ENCODE measurements at places on chromosomes 7 and 10.

DNA sequence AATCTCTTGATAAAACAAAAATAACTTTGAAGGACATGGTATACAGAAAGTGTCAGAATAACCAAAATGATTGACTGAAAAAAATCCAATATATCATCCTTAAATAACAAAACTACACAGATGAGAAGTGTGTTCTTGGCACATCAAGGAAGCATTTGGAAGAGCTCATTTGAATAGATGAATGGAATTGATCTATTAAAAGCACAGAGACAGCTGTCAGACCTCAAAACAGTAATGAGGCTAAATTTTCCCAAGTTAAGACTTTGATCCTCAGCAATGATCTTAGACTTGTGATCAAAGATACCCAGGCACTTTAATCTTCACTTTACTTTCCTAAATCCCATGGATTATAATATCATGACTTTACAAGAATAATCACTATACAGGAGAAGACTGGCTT lies 395.4 kb upstream of the NFE2L3 start:
- DNase-seq = no peak

GRCh38 chr7:151508991-151509390 lies 10.7 kb downstream of the RHEB start:
- DNase-seq = no peak

DNA sequence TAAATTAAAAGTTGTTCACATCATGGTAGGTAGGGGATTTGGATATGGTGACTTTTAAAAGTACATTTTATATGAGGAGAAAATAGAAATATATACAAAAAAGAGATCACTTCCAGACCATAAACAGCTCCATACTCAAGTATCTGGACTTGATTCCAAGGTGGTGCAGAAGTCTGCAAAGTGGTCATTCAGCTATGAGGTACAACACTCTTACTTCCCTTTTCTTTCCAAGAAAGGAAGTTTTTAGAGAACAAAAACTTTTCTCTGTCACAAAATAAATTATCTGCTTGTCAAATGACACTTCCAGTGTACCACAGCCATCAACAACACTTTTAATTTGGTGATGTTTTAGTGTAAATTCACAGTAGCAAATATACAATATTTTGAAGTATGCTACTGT lies 1013.5 kb downstream of the GATA3 start:
- no peak for DNase-seq

- DNase-seq = no peak
Observed at GRCh38 chr7:26705567-26705966, 158.8 kb downstream of the SKAP2 start.

DNA sequence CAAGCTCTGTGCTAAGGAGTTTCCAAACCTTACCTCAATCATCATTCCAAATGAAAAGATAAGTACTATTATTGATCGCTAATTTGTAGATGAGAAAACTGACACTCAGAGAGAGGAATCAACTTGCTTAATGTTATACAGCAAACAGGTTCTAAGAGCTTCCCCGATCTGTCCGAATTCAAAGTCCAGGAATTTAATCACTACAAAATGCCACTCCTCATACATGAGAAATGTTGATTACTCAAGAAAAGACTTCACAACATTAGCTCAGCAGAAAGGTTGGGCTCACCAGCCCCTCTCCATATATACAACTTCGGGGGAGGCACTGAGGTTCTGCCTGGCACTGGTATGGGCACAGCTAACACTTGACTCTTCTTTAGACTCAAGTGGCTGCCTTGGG lies 80.7 kb downstream of the SLC16A9 start:
- no peak for DNase-seq

GRCh38 chr10:64626924-64627323 lies 1105.7 kb downstream of the REEP3 start:
- DNase-seq = no peak

DNA sequence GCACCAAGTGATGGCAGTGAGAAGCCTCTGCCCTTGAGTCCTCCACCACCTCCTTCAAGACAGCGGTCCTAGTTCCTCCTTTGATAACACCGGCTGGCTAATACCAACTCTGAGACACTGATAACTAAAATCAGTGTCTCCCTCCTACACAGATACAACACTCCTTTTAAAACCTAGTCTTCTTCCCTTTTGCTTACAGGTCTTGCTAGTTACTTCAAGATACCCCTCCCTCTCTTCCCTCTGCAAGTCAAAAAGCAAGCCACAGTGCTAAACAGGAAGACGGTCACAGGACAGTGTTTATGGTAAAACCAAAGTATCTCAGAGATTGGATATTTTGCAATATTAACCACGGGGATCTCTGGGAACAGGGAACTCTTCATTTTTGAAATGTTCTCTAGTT lies 4.6 kb downstream of the AKR1B1 start:
- no peak for DNase-seq

DNA sequence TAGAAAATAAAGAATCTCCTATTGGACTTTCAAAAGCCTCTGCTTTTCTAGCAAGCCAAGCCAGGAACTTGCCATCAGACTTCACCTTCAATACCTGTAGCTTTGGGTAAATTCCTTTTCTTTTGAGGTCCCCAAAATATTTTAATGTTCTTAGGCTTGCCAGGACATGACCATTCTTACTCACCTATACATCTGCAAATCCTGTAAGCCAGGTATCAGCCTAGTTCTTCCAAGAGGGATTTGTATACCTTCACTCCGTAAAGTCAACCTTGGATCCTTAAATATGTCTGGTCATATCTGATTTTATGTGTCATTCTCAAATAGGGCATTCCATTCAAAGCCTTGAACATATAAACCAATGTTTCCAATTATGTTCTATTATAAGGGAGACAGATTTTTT lies 210.6 kb upstream of the CELF2 start:
- no peak for DNase-seq

DNA sequence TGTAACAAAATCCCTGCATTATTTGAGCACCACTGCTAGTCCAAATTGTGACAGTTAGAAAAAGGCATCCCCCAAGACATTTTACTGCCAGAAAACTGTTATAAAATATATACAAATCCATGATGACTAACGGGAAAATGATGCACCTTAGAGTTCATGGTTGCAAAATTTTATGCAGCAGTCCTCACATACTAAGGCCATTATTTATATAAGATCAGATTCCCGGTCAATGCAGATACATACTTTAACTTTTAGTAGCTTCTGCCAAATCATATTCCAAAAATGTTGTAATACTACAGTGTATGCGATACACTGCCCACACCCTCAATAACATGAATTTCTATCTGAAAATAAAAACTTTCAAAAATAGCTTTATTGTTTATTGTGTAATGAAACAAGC lies 239.9 kb upstream of the ZNF32 start:
- no peak for DNase-seq

DNA sequence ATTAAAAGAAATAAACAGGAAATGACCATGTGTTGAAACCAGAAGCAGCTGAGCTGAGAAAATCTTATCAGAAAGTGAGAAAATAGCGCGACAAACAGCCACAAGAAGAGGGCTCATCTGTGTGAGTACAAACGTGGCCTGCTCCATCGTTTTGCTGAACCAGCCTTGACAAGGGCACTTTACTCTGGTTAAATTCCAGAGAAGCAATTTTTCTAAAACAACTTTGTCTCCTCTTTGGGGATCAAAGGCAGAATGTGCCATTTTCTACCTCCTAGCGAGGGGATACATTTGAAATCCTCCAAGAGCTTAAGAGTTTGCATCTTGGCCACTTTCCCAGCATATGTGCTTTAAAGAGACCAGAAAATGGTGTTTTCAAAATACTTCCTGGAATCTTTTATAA lies 51.3 kb upstream of the VIPR2 start:
- no peak for DNase-seq

GRCh38 chr7:26992670-26993069 lies 103.1 kb downstream of the HOXA1 start:
- DNase-seq = no peak

DNA sequence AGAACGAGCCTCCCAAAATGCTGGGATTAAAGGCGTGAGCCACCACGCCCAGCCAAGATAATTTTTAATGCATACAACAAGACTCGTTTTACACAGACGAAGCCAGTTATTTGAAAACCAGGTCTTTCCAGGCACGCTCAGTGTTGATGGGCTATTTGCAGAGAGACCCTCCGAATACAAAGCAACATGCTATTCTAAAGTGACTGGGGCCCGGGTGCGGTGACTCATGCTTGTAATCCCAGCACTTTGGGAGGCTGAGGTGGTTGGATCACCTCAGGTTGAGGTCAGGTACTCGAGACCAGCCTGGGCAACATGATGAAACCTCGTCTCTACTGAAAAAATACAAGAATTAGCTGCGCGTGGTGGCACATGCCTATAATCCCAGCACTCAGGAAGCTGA lies 795 bp upstream of the AZGP1 start:
- DNase-seq = no peak

GRCh38 chr10:128035557-128035973 lies 90.7 kb downstream of the MKI67 start:
- peak; percentile 85 for DNase-seq

GRCh38 chr10:72539137-72539536 lies 86.7 kb downstream of the MICU1 start:
- DNase-seq = no peak

DNA sequence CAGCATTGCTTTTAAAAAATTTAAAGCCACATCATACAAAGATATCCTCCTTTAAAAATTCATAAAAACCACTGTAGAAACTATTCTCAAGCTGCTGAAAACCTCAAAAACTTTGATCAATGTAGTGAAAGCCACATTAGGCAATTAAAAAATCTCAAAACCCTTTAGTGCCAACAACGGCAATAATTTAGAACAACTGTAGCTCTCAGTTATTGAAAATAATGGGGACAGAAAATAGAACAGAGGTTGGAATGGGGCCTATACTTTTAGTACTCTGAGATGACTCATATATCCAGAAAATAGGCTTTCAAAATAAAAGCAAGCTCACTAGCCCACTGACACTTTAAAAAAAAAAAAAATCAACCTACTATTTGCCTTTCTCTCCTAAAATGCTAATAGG lies 87.5 kb downstream of the GSAP start:
- no peak for DNase-seq

- DNase-seq = no peak
Observed at GRCh38 chr7:133510326-133511055, 257.6 kb downstream of the EXOC4 start.

- DNase-seq = no peak
Observed at GRCh38 chr10:29993319-29993915, 66.0 kb downstream of the JCAD start.

- DNase-seq = no peak
Observed at GRCh38 chr7:76364198-76364584, 5.4 kb upstream of the YWHAG start.

DNA sequence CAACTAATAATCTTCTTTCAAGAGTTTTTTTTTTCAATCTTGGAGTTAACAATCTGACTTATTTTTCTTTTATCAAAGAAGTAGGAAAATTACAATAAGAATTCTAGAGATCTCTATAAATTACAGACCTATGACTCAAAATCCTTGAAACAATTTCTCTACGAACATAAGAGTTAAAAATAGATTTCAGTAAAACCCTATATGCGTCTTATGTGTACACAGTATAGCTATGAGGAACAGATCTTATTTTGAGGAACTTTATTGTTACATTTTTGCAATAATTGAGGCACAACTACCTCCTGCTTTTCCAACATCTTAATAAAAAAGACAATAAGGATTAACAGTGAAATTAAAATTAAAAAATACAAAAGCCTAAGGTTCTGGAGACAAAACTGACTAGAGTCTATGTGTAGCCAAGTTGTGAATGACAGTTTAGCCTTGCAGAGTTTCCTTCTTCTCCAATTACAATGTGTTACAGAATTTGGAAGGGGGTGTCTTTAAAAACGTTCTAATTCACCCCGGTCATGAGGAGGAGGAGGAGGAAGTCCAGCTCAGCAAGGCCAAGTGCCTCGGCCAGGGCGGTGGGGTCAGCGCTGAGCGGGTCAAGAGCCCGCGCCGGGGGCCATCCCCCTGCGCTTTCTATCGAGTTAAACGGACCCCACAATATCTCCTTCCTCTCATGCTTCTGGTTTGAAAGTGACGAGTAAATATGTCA lies 40.5 kb downstream of the AMZ1 start:
- no peak for DNase-seq

GRCh38 chr10:69685426-69685801 lies 55.4 kb downstream of the FAM241B start:
- no peak for DNase-seq

DNA sequence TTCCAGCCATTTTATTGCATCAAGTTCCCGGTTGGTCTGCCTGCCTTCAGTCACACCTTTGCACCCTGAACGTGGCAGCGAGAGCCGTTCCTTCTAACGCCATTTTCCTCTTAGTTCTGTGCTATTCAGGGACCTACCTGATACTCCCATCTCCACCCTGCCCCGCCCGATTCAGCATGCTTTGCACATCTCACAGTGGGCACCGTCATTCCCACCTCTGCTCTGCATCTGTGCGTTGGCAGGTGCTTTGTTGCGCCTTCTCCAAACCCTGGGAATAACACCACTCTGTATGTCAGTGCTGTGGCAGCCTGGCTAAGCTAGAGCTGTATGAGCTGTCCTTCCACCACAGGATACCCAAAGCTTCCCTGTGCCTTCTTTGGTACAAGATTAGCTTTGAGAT lies 96.8 kb downstream of the ACTR3B start:
- DNase-seq = no peak

- DNase-seq = no peak
Observed at GRCh38 chr7:128264477-128264876, 23.4 kb downstream of the LEP start.

DNA sequence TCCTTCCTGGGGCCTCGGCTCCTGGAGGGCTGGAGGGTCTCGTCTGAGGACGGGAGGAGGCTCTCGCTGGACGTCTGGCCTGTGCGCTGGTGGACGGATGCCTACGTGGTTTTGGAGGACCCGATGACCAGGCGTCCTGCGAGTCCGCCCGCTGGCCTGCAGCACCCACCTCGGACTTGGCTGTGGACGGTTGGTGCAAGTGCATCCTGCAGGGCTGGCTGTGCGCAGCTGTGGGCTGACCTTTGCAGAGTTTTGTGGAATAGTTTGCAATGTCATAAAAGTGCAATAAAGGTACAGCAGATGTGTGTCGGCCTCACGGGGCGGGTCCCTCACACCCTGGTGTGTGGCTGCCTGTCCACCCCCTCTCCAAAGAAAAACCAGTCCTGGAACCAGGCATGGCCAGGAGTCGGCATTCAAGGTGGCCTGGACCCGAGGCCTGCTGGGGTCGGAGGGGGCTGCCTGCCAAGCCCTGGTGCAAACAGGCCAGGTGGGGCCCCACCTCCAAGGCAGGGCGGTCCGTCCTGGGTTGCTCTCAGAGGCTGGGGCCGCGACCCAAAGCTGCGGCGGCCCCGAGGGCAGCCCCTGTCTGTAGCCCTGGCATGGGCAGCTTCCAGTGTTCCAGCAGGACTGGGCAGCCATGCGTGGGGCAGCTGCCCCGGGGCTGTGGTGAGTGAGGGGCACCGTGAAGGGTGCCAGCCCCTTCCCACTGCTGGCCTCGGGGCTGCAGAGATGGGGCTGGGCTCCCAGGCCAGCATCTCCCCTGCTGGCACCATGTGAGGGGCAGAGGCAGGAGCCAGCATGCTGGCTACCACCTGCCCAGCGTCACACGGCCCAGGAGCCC lies 29.3 kb upstream of the FOXL3 start:
- DNase-seq = no peak

GRCh38 chr7:7816084-7816483 lies 97.7 kb upstream of the RPA3 start:
- DNase-seq = no peak

- peak; percentile 46 for DNase-seq
Observed at GRCh38 chr7:27191161-27191731, 6.2 kb upstream of the HOXA11 start.
